ENCODE measurements at places on chromosomes 11 and 22.

GRCh38 chr22:26789951-26790350 is 132.6 kb downstream of the MIAT start:
- DNase-seq, result no peak
- no peak overlapping the region for H3K4me3 ChIP-seq

DNA sequence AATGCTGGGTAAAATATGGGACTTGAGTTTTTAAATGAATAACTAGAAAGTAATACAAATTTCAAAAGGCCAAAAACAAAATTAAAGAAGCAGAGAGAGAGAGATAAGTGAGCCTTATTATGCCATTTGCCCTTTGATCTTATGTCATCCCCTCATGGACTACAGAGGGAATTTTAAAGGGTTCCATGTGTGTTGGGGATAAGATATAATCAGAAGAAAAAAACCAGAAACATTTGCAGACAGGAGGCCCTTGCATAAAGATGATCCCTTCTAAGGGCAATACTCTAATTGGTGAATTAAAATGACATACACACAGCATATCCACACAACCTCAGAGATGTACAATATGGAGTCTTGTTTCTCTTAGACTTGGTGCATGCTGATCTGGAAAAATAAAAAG is 406.6 kb upstream of the LARGE1 start:
- no peaks in the 10 kb centered on the region for H3K27me3 ChIP-seq
- H3K27ac ChIP-seq, result no peak overlapping the region
- no peaks in the 10 kb centered on the region for H3K4me1 ChIP-seq
- H3K36me3 ChIP-seq, result no peaks in the 10 kb centered on the region
- no peak overlapping the region for H3K4me3 ChIP-seq

GRCh38 chr11:1906181-1906580 is 13.3 kb upstream of the TNNT3 start:
- DNase-seq, result no peak
- H3K36me3 ChIP-seq, result no peaks in the 10 kb centered on the region
- no peak overlapping the region for H3K4me3 ChIP-seq
- H3K4me1 ChIP-seq, result no peaks in the 10 kb centered on the region
- peaks cover 32% of the 10 kb centered on the region for H3K27me3 ChIP-seq
- H3K27ac ChIP-seq, result no peak overlapping the region

DNA sequence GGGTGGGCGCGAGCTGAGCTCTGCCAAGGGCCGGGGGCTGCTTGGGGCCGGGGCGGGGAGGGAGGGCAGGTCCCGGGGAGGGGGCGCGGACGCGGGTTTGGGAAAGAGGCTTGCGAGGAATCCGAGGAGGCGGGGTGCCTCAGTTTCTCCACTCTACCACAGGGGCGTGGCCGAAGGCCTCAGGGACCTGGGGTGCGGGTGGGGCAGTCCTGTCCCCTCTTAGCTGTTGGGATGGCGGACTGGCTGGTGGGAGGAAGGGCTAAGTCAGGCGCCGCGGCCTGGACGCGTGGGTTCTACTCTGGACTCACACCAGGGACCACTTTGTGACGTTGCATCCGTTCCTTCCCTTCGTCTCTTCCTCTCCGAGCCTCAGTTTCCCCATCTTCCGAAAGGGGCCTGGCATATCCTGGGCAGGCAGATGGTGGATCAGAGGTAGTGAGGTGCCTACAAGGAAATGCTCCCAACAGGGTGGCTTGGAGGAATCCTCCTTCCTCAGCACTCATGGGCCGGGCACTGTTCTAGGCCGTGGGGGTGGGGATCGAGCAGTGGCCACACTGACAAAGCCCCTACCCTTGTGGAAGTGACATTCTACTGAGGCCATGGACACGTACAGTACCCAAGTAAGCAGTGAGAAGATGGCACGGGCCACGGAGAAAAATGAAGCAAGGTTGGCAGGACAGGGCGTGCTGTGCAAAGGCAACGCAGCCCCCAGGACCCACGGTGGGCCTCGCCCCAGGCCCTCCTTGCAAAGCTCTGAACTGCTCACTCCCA is 13.2 kb downstream of the IGLL1 start:
- no peaks in the 10 kb centered on the region for H3K36me3 ChIP-seq
- H3K27me3 ChIP-seq, result peaks cover 46% of the 10 kb centered on the region
- no peak overlapping the region for H3K27ac ChIP-seq
- no peak for DNase-seq
- H3K4me3 ChIP-seq, result no peak overlapping the region

DNA sequence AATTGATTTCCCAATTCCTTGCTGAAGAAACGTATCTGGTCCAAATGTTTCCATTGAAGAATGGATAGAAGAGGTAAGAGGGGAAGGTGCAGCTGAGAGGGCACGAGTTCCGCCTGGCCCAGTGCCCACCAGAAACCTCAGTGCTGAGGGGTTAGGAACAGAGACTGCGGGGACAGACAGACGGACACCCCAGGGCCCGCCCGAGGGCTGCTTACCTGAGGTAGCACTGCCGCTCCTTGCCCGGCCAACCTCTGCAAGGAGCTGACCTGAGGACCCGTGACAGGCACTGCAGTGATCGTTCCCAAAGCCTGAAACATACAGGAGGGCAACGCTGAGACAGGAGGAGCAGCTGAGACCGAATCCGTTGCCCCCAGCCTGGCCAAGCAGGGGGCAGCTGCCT is 89.6 kb downstream of the PHF21B start:
- no peaks in the 10 kb centered on the region for H3K27me3 ChIP-seq
- H3K36me3 ChIP-seq, result no peaks in the 10 kb centered on the region
- H3K4me3 ChIP-seq, result no peak overlapping the region
- no peak overlapping the region for H3K27ac ChIP-seq

DNA sequence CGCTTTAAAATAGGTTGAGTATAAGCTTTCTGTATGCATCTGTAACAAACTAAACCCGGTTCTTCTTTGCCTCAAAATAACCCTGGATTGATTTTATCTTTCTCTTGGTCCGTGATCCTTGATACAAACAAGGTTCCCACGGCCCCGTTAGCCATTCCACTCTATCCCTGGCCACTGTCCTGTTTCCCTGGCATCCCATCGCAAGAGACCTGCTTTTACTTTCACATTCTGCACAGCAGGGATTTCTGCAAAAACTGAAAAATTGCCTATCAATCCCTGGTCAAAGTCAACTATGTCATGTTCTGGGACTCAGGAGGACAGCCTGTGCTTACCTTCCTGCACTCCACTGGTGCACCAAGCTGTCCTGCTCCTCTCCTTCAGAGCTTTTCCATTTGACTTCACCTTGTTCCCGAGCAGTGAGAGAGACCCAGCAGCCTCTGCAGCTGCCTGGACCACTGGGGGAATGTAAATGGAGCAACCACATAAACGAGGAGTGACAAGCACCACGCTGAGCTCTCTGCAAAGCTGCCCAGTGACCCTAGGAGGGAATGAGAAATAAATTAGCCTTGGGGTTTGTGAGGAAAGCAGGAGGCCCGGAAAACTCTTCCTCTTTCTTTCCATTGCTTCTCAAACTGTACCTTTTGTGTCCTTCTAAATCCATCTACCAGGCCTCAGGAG is 175.9 kb downstream of the NTM start:
- no peak overlapping the region for H3K27ac ChIP-seq
- H3K4me3 ChIP-seq, result peak overlapping the region; percentile 41
- peaks cover 2% of the 10 kb centered on the region for H3K27me3 ChIP-seq

GRCh38 chr22:31106731-31107177 is 614 bp downstream of the SELENOM start:
- peaks cover 30% of the 10 kb centered on the region for H3K36me3 ChIP-seq
- peaks cover 40% of the 10 kb centered on the region for H3K4me1 ChIP-seq
- peak overlapping the region; percentile 90 for H3K4me3 ChIP-seq
- DNase-seq, result peak; percentile 55

- H3K27ac ChIP-seq, result peak within 1 kb of the TSS; percentile 70
- DNase-seq, result peak; percentile 63
- H3K4me3 ChIP-seq, result peak within 1 kb of the TSS; percentile 78
- no peaks in the 10 kb centered on the region for H3K27me3 ChIP-seq
These were observed at the start of the genes EML3 and ROM1 for GRCh38 chr11:62612366-62613290. EML3 (minus strand) TSS chr11:62612775; CDS start chr11:62612457, 318 bp downstream. ROM1 (plus strand) TSS chr11:62613257; CDS start chr11:62613282, 25 bp downstream.

- H3K4me1 ChIP-seq, result peaks cover 9% of the 10 kb centered on the region
- no peak overlapping the region for H3K4me3 ChIP-seq
- H3K27me3 ChIP-seq, result no peaks in the 10 kb centered on the region
- DNase-seq, result no peak
- H3K27ac ChIP-seq, result no peak overlapping the region
- H3K36me3 ChIP-seq, result no peaks in the 10 kb centered on the region
These were observed 3.0 kb downstream of the BACE1 start for GRCh38 chr11:117313091-117313490.

- DNase-seq, result no peak
- peaks cover 2% of the 10 kb centered on the region for H3K4me1 ChIP-seq
These were observed 49.8 kb downstream of the OSBPL5 start for GRCh38 chr11:3115321-3115720.
